ENCODE measurements at places on chromosomes 5 and 9. TPM values are rescaled to one million over a fixed set of nuclear protein-coding genes. Genes with fewer than 3 reads are reported as not detected.

DNA sequence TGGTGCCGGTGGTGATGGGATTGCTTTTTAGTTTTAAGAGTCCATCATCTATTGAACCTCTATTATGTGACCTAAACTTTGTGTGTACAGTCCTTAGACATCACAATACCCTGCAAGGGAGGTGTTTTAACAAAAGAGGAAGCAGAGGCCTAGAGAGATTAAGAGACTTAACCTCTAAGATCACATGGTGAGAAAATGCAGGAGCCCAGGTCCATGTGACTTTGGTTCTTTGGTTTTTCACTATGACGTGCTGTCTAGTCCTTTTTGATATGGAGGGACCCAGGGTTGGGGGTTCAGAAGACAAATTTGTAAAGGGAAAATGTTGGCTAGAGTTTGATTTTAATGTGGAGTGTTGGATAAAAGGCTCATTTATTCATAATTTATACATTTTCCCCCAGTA lies 34.1 kb upstream of the TRMT10B start:
- no peak for DNase-seq

- no peak for DNase-seq
Observed at GRCh38 chr5:77230727-77231470, 20.4 kb downstream of the PDE8B start.

DNA sequence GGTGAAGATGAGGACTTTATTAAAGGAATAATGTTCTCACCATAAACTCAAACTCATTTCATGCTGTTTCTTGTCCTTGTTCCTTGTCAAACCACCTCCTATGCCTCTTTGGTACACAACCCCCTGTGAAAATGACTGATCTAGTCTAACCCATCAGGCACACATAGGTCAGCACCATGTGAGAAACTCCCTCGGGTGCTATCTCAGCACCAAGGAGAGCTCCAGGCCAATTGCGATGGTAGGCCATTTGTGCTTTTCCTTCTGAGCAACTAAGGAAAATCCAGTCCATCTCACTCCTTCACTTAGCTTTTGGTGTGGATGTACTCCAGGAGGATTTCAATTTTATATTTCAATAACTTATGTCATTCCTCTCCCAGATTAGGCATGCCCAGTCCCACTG lies 199.8 kb downstream of the ZNF608 start:
- DNase-seq, result no peak

- peak; percentile 18 for DNase-seq
Observed at GRCh38 chr9:21110708-21111576, 30.7 kb downstream of the IFNW1 start.

- no peak for DNase-seq
Observed at GRCh38 chr9:37555786-37556185, 20.4 kb downstream of the FBXO10 start.

DNA sequence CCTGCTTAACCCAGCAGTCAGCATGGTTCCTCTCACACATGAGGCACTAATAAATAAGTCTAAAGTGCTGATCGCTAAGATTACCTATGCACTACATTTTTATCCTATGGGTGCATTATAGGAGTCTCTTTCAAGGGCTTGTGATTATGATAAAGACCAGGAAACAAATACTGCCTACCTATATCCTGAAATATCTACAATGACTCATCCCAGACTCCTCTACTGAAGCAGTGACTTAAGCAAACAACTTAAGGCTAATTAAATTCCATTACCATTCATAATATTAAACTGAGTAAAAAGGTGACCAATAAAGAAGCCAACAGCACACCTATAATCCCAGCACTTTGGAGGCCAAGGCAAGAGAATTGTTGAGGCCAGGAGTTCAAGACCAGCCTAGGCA lies 338.4 kb downstream of the DNAH5 start:
- no peak for DNase-seq

DNA sequence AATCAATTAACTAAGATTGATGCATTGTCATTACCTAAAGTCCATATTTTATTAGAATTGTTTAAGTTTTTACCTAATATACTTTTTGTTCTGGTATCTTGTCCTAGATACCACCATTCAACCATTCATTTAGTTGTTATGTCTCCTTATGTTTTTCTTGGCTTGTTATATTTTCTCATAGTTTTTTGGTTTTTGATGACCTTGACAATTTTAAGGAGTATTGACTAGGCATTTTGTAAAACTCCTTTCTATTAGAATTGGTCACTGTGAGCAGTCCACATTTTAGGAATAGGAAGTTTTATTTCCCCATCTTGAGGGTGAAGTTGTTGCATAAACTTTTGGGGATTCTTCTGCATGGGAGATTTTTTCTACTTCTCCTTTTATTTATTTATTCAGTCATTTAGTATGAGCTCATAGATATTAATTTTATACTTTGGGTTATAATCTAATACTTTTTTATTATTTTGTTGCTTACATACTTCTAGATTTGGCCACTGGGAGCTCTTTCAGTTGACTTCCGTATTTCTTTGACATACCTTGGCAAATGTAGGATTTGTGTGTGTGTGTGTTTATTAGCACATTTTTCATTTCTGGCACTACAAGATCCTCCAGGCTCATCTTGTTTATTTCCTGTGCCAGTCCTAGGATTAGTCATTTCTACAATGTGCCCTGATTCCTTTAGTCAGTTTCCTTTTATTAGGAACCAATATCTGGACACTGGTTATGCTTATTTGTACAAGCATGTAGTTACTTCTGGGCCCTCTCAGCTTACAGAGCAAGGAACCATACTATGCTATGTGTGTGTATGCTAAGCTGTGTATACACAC lies 134.9 kb upstream of the CDKN2B start:
- DNase-seq, result no peak

POLE3 gene
- total RNA-seq, result 49.0 TPM

DNA sequence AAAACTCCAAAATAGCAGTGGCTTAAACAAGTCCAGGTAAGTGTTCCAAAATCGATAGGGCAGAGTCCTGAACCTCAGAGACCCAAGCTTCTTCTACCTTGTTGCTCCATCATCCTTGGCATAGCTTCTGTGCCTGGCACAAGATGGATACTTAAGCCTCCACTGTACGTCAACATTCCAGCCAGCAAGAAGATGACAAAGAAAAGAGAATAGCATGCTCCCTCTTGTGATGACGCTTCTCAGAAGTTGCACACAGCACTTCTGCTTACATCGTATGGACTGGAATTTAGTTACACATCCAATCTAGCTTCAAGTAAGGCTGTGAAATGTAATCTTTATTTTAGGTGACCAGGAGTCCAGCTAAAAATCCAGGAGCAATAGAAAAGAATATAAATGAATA lies 227.4 kb downstream of the ESM1 start:
- no peak for DNase-seq

DNA sequence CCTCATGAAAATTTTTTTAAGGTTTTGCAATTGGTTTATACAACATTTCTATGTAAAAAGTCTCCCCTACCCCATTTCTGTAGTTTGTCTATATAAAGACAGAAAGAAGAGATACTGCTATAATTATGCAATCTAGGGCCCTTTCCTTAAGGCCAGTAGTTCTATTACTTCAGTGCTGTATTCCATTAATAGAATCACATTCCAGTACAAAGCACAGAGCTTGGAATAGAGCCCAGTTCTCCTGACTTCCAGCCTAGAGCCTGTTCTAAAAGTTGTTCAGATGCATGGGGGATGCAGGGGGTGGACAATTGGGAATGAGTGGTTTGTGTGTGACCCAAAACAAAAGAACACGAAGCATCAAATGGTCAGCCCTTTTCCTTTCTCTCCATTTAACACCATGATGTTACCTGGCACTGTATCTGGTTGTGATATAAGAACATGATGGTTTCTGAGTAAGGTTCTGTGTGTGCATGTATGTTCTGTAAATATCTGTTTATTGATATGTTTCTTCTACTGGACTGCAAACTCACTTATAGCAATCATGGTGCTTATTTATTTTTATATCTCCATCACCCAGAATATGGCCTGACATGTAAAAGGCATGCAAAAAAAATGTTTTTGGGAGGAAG lies 8.2 kb upstream of the GRAMD2B start:
- DNase-seq, result no peak

All from activated CD8-positive, alpha-beta T cell treated with anti-CD3 and anti-CD28 coated beads for 36 hours (primary cell).